ENCODE measurements at places on chromosomes 1 and 21.

DNA sequence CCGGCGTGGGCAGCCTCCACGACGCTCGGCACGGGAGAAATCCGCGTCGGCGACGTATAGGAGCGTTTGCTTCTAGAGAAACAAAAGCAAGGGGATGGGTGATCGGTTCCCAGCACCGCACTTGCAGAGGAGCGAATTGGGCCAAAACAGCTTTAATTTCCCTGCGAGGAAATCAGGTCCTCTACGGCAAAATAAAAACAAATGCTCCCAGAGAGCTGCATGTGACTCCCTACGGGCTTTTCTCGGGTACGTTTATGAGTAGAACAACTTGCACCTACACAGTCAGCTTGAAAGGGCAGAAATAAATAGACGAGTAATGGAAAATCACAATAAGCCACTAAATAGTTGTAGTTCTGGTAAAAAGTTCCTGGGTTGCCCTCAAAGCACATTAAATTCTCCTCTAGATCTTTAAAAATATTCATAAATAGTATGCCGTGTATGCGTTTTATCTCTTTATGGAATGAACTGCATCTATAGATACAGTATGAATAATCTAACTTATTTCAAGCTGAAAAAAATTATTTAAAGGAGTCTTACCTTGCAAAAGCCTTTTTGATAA is 1.2 kb downstream of the NHLH2 start:
- no peak for DNase-seq

GRCh38 chr21:38255571-38256117 is 1.1 kb upstream of the KCNJ15 start:
- no peak for DNase-seq

DNA sequence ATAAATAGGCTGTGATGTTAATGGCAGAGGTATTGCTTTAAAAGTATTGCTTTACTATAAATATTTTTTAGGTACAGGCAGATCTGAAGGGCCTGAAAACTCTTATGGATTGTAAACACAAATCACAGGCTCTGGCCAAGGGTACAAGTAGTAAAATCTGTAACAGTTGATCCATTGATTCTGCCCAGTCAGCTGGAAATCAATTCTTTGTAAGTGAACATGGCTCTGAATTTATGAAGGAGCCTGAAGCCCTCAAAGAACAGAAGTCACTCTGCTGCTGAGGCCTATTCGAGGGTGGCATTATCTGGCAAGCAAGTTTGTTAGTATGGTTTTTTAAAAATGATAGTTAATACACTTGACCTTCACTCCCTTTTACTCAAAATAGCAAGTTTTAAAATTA is 834.0 kb upstream of the TMPRSS15 start:
- DNase-seq = no peak

- DNase-seq = no peak
These were observed 27.7 kb downstream of the PIGP start for GRCh38 chr21:37045149-37045548.

DNA sequence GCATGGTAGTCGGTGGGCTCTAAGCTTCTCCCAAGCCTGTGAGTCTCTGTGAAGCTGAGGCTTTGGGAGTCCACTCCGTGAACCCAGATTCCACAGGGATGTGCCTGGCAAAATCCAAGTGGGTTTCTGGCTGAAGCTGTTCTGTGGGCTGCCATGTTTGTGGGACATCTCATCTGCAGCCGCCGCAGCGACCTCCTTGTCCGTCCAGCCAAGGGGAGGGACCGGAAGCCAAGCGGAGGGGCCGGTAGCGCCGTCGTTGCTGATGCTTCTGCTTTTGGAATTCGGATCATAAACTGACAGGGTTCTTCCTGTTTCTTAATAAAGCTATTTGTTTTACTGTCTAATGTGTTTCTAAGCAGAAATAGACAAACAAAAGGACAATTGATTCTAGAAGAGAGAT is 13.3 kb downstream of the KIF26B start:
- no peak for DNase-seq

GRCh38 chr1:169305948-169306347 is 61.6 kb downstream of the NME7 start:
- DNase-seq = no peak

GRCh38 chr1:18816808-18817207 is 42.7 kb downstream of the TAS1R2 start:
- DNase-seq = no peak

- no peak for DNase-seq
These were observed 6.2 kb downstream of the BECN2 start for GRCh38 chr1:241963722-241964121.

- DNase-seq = no peak
These were observed 11.8 kb downstream of the ZBTB17 start for GRCh38 chr1:15963968-15964648.

DNA sequence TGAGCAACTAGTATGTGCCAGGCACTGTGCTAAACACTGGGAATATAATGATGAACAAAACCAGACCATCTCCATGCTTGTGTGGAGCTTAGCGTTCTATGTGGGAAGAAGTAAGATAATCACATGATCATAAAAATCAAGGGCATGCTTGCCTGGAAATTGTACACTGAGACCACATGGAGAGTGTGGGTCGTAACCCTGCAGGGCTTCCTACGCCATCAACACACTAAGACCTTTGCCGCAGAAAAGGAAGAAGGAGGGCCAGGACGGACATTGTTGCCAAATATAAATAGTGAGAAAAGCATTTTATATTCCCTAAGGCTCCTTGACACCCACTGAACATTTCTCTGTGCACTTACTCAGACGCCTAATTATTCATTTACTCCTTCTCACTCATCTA is 388.1 kb upstream of the VAMP3 start:
- DNase-seq = no peak

DNA sequence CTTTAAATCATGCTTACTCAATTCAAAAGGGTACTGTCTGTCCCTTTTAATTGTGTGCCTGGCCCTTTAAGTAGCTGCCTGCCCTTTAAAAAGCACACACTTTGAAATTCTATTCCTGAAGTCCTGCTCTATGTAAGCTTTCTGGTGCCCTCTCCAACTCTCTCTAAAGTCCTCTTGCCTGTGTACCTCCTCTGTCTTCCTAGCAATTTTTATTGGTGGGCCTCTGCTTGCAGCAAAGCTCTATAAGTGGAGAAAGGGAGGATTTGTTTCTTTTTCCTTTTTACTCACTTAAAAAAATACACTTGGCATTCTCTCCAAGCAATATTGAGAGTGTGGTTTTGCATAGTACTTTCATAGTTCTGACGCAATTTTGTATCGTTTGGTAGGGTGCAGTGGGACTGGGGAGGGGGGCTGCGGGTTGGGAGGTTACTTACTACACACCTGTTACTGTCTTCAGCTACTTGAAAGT is 135.4 kb downstream of the LMO4 start:
- no peak for DNase-seq

DNA sequence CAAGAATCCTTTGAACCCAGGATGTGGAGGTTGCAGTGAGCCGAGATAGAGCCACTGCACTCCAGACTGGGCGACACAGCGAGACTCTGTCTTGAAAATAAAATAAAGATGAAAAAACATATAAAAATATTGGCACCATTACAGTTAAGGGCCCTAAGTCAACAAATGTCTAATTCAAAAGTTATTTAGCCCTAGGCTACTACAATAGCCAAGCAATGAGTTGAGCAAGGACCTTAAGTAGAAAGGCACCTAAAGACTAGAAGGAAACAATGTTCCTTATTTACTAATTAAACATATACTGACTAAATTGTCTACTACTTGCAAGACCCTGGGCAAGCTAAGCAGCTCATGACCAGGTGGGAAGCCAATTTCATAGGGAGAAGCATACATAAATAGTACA is 4.1 kb downstream of the PIK3R3 start:
- no peak for DNase-seq

DNA sequence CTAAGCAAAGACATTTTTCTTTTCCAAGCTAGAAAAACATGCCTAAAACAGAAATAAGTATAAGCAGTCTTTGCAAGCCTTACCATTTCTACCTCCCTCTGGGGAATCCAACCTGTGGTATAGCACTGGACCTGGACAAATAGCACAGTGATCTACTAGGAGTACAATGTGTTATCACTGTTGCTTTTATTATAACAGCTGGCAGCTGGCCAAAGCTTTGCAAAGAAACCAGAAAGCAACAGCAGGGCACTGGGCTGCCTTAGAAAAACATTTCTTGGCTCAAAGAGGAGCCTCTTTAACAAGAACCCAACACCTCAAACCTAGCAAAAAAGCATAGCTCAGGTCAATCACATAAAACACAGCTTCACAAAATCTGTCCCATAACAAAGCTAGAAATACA is 294.5 kb upstream of the GREM2 start:
- no peak for DNase-seq

- no peak for DNase-seq
These were observed 88.0 kb upstream of the IVNS1ABP start for GRCh38 chr1:185404907-185405568.

GRCh38 chr1:236795757-236796667 is 920 bp downstream of the MTR start:
- DNase-seq = peak; percentile 64
